ENCODE measurements at places on chromosomes 2 and 18.

GRCh38 chr2:76752506-76752905, 769.7 kb downstream of the LRRTM4 start:
- H3K36me3 ChIP-seq = no peaks in the 10 kb centered on the region
- H3K4me3 ChIP-seq = no peak overlapping the region
- H3K27me3 ChIP-seq = no peaks in the 10 kb centered on the region
- no peak overlapping the region for H3K27ac ChIP-seq
- H3K4me1 ChIP-seq = peaks cover 8% of the 10 kb centered on the region
- DNase-seq = no peak

- peak overlapping the region; percentile 89 for H3K4me3 ChIP-seq
- no peaks in the 10 kb centered on the region for H3K27me3 ChIP-seq
- H3K36me3 ChIP-seq = no peaks in the 10 kb centered on the region
- DNase-seq = peak; percentile 78
Measured at GRCh38 chr2:181457741-181458425, 697 bp downstream of the ITGA4 start.

DNA sequence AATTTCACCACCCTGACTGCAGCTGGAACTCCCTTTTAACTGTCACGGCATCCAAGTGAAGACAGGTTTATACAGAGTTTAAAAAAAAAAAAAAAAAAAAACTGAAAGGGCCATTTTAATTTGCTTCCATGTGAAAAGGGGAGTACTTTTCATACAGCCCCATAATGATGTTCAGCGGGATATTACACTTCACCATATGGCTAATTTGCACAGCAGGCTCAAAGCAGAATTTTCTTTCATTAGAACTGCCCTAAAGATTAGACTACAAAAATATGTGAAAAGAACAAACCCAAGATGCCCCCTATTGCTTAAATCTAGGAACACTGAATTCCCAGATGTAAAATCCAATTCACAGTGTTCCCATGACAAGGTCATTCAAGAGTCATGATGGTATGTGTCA, 301.8 kb downstream of the EXOC6B start:
- DNase-seq = no peak
- no peaks in the 10 kb centered on the region for H3K27me3 ChIP-seq
- no peak overlapping the region for H3K27ac ChIP-seq
- H3K36me3 ChIP-seq = no peaks in the 10 kb centered on the region

DNA sequence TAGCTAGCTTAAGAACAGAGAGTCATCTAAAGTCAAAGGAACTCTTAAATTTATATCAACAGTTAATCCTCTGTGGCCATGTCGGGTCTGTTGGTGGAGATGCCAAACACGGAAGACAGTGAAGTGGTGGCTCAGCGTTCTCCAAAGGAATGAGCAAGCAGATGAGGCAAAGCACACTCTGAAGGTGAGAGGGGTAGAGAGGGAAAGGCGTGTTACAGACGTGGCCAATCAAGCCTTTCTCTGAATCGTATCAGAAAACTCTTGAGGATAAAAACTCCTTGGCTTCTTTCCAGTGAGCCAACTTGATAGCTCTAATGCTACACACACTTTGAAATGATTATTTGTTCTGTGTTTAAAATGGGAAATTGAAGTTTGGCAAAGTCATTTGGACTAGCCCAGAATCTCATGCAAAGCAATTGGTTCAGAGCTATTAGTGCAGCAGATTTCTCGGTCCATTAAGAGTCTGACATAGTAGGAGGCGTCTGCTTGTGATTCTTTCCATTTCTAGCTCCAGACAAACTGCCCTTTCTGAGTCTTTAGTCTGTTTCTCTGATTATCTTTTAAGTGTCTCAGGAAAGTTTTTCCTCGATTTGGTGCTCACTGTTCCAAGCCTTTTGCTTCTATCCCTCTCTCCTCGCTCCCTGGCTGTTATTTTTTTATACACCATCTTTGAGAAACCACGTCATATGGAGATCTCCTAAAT, 57.5 kb upstream of the CPO start:
- H3K4me1 ChIP-seq = no peaks in the 10 kb centered on the region
- H3K4me3 ChIP-seq = no peak overlapping the region
- no peak for DNase-seq

GRCh38 chr18:13615432-13615861, 110.9 kb downstream of the FAM210A start:
- no peak overlapping the region for H3K4me3 ChIP-seq
- H3K27me3 ChIP-seq = 0 out of 2 replicates have a peak, but pooled peaks cover 3% of the 10 kb centered on the region
- no peaks in the 10 kb centered on the region for H3K36me3 ChIP-seq
- no peak overlapping the region for H3K27ac ChIP-seq
- DNase-seq = no peak

Measured in MM.1S (cell line).